ENCODE measurements at places on chromosomes 5 and 9.

DNA sequence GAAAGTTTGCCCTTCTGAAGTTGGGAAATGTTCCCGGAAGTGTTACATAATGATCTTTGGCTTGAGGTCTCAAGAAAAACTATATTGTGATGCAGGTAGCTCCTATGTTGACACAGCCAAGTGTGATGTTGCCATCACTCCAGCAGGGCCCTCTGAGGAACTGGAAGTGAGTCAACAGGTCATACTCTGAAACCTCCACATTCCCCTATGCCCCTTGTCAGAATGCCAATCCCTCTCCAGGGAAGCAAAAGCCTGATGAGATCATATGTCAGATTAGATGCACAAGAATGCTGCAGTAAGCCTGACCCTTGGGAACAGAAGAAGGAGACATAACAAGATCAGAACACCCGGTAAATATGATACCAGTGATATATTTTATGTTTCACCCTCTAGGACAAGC, 66.8 kb upstream of the ITGA2 start:
- DNase-seq: peak; percentile 57

DNA sequence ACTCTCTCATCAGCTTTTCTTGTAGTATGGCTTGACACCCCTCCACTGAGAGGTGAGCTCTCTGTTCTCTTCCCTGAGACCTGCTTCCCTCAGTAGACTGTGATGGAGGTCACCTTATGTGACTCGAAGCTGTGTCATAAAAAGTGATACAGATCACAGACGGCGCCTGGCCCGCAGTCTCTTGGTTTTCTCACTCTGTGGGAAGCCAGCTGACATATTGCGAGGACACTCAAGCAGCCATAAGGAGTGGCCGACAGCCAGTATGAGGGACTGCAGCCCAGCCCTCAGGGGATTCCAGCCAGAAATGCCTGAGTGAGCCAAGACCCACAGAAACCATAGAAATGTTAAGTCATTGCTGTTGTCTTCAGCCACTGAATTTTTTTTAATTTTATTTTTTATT, 38.0 kb downstream of the GADD45G start:
- DNase-seq: no peak

- DNase-seq: no peak
Observed at GRCh38 chr5:115415143-115415491, 118.7 kb upstream of the CCDC112 start.

DNA sequence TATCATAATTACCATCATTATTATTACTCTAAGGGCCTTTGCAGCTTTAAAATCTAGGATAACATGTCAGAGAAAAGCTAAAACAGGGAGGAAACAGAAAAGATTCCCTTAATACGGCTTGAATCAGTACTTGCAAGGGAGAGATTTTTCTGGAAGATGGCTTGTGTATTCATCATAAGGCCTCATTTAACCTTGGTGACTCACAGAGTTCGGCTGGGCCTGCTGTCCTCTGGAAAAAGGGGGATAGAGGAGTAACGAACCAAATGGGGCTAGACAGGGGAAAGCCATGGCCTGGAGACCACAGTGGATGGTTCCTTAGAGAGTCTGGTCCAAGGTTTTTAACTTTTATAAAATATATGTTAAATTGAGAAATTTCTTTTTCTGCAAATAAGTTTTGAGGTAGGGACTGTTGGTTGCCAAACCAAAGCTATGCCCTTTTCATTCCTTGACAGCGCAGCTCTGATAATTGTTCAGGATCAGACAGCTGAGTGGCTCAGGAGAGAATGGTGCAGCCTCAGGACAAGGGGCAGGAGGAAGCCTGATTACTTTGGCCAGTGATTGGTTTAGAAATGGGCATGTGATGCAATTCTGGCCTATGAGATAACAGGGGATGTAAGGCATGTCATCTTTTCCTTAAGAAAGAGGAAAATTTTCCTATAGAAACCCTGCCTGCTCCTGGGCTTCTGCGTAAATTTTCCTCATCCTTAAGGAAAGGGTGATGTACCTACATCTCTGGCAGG, 25.6 kb upstream of the GSN start:
- DNase-seq: no peak

DNA sequence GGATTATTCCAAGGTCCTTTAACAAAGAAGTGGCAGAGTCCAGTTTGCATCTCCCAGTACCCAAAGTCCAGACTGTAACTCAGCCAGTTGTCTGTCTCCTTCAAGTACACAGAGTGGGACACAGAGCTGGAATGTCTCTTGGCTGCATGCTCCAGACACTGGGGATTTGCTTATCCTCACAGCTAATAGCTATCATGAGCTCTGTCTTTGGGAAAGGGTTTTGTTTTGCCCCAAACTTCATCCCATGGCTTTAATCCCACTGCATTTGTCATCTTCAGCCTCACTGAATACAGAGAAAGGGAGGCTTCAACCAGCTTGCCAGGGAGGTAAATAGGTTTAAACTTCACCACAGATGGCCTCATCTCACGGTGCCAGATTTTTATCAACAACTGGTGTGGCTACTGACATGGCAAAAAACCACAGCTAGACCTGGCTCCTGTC, 412.2 kb upstream of the SLC24A2 start:
- DNase-seq: no peak

DNA sequence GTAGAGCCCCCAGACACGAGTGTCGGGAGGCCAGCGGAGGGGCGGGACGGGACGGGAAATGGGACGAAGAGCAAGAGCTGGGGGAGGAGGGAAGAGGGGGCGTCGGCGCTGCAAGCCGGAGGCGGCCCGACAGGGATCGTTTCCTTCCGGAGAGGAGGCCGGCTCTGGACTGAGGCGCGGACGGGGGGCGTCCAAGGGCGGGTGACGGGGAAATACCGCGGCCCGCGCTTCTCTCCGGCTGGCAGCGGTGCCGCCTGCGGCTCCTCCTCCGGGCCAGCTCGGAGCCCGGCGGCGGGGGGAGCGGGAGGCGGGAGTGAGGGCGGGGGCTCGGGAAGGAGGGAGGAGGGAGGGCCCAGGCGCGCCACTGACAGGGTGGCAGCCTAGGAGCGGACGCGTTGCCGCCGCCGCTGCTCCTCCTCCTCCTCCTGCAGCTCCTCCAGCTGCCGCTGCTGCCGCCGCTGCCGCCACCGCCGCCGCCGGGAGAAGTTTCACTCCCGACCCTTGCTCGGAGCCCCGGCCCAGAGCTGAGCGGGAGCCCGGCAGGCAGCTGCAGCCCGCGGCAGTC, at the start of gene CHSY3:
CHSY3 (plus strand) TSS at position 364 of the 565 bp plus-strand sequence.
- DNase-seq: peak; percentile 77

GRCh38 chr9:134980516-134980915, 62.8 kb upstream of the FCN1 start:
- no peak for DNase-seq

- no peak for DNase-seq
Observed at GRCh38 chr9:4663956-4664355, 1.9 kb downstream of the PLPP6 start.

GRCh38 chr5:178240766-178241165, 8.2 kb upstream of the PHYKPL start:
- no peak for DNase-seq

DNA sequence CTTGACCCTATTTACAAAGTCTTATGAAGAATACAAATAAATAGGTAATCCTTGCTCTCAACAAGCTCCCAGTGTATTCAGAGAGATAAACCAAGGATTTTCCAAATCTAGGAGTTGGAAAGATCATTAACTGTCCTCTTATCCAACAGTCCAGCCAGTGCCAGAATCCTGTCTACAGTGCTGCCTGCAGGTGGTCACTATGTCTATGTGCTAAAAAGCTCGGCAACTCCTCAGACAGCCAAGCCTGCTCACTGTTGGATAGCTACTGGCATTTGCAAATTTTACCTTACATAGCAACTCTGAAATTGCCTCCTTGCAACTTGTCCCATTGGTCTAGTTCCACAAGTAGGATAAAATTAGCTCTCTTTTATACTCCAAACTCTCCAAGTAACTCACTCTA, 187.4 kb downstream of the DCP2 start:
- DNase-seq: no peak

DNA sequence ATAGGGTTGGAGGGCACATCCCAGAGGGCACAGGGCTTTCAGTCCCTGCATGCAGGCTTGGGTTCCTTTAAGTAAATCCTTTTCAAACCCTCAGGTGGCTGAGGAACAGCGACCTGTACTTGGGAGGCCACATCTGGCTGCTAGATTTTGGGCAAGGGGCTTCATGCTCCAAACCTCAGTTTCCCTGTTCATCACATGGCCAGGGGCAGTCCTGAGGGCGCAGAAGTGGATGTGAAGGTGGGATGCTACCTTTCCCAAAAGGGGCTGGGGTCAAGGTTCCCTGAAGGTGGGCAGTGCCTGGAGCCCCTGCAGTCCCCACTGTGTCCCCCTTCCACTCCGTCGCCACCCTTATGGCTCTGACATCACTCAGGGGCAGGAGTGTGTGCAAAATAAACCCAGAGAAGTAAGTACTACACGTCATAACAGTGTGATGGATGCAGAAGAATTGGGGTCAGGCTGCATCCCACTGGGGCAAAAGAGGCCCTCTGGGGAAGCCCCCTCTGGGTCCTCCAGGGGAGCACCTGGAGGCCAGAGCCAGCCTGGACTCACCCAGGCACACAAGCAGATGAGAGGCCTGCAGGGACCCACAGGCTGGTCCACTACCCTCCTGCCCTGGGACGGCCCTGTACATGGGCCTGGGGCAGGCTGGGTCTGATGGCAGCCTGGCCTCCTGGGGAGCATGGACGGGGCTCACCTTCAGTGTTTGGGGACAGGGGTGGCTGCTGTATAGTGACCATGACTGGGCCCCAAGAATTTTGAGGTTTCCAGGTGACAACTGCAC, 1.9 kb upstream of the CARD19 start:
- no peak for DNase-seq

GRCh38 chr9:76701441-76702039, 62.7 kb upstream of the PCA3 start:
- peak; percentile 28 for DNase-seq

- peak; percentile 34 for DNase-seq
Observed at GRCh38 chr5:65102976-65103711, 334.4 kb downstream of the CWC27 start.

DNA sequence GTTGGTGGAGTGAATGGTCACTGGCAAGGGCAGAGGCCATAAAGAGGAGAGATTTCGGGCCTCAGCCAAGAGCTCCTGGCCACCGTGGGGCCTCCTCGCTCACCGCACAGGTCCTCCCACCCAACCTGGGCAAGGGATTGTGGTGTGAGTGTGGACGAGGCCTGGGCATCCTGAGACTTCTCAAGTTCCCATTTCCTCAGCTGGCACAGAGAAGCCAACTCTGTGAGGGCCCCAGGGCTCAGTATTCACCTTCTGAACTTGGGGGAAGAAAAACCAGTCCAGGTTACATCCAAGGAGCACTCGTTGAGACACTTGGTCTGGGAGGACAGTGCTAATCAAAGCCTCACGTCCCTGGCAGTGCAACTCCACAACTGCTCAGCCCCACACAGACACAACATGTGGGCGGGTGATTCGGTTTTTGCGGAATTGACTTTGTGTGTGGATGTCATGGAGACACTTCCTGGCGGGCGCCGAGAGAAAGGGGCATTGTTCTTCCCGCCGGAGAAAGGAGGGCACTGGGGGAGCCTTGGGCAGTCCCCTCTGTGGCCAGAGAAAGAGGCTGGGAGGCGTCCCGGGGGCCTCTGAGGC, 28.5 kb upstream of the NKD2 start:
- peak; percentile 57 for DNase-seq

- DNase-seq: no peak
Observed at GRCh38 chr5:14421851-14422250, 159.7 kb upstream of the OTULINL start.

GRCh38 chr5:92852219-92852618, 728.8 kb downstream of the NR2F1-AS1 start:
- DNase-seq: no peak

- no peak for DNase-seq
Observed at GRCh38 chr5:58300346-58300895, 159.5 kb downstream of the PLK2 start.

DNA sequence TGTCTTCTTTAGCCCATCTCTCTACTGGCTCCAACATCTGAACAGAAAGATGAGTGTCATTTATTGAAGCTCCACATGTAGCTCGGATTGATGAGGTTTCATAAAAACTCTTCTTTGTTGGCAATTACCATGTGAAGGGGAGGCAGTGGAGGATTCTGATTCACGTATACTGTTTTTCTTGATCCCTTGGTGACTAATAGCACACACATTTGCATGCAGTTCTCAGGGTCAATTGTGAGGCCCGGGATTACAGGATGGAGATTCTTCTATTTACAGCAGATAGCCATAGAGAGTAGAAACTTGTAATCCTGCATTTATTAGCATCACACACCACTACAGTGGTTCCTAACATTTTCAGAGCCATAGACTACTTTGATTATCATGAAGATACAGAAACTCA, 133.2 kb upstream of the MARCHF11 start:
- no peak for DNase-seq

GRCh38 chr9:129064499-129064908, 16.4 kb upstream of the DOLPP1 start:
- DNase-seq: no peak

DNA sequence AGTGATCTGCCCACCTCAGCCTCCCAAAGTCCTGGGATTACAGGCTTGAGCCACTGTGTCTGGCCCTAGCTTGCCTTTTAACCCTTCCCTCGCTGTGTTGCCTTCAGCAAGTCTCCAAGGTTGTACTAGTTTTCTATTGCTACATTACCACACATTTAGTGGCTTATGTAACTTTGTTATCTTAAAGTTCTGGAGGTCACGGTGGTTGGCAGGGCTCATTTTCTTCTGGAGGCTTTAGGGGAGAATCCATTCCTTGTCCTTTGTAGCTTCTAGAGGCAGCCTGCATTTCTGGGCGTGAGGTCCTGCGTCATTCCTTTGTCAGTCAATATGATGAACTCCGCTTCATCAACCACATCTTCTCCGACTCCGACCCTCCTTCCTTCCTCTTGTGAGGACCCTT, 2.9 kb upstream of the PRRC2B start:
- DNase-seq: no peak

GRCh38 chr5:159749146-159749545, 167.1 kb upstream of the ADRA1B start:
- DNase-seq: no peak

GRCh38 chr9:91814201-91814600, 135.8 kb downstream of the ROR2 start:
- DNase-seq: no peak

DNA sequence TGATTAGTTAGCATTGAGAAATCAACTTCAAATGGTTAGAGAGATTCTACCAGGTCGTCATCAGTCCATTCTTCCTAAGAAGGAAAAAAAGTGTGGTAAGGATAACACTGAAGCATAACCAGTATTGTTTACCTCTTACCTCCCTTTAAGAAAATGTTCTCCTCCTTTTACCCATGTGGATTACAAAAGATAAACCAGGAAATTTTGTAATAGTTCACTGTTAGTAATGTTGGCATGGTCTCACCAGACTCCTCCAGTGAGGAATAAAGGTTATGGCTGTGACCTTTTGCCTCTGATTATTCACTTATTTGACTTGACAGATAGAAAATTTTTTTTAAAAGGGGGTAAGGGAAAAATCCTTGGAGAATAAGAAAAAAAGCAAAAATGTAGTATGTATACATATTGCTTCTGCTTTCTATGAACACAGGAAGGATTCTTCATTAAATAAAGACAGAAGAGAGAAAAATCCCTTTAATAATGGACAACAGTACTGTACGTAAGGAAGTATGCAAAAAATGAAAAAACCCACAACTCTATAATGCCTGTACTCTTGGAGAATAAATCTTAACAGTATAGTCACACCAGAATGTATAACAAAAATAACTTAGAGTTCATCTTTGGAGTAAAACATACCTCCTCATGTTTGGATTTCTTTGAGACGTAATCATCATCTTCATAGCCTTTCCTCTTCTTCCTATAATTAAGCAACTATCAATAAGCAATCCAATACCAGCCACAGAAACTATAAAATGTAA, 18.1 kb downstream of the CCNH start:
- DNase-seq: no peak

Data from A673 (cell line).